ENCODE measurements at places on chromosomes 7 and 10. TPM values are rescaled to one million over a fixed set of nuclear protein-coding genes. Genes with fewer than 3 reads are reported as not detected.

- DNase-seq = peak; percentile 90
Observed at GRCh38 chr10:69362471-69362954, 54.2 kb downstream of the TACR2 start.

GRCh38 chr7:132653366-132653930 is 77.2 kb upstream of the PLXNA4 start:
- no peak for DNase-seq

GRCh38 chr10:24331457-24331856 is 122.5 kb downstream of the KIAA1217 start:
- no peak for DNase-seq

DNA sequence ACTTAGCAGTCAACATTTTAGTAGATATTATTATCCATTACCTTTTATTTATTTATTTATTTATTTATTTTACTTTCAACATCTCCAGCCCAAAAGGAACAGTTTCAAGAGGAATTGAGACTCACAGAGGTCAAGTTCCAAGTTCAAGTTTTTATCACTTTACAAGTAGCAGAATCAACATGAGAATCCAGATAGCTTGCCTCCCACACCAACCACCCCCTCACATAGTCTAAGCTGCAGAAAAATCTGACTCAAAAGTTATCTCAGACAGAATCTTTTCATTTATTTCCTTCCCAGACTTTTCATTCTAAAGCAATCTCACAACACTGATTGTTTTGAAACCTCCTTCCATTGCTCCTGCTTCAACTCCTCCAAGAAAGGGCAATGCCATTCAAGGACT is 129.6 kb downstream of the GRM3 start:
- DNase-seq = no peak

DNA sequence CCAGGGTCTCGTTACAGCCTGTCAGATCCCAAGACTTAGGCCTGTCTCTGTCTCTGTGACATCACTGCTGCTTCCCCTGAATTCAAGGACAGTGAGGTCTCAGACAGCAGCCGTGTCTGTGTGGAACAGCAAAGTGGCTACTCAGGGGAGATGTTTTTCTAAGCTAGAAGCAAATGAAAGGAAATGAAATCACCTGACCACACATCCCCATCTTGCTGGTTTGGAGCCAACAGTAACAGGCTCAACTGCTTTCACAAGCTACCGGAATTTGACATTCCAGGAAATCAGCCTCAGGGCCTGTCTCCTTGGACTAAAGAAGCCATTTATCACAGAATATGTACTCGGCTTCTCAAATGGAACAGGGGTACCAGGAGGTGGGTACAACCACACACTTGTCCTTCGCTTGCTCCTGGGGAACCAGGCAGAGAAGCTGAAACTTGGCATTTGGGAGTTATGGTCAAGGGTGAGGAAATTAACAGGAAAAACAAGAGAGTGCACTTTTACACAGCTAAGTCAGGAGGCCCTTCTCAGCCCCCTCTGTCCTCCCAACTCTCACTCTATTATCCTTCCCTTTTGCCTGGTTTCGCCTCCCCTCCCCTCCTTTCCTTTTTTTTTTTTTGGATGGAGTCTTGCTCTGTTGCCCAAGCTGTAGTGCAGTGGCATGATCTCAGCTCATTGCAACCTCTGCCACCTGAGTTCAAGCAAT is 73.2 kb downstream of the SPDYE5 start:
- peak; percentile 62 for DNase-seq

GRCh38 chr10:33165911-33166310 is 168.6 kb downstream of the NRP1 start:
- DNase-seq = no peak

- DNase-seq = no peak
Observed at GRCh38 chr7:94016786-94017185, 12.6 kb upstream of the BET1 start.

DNA sequence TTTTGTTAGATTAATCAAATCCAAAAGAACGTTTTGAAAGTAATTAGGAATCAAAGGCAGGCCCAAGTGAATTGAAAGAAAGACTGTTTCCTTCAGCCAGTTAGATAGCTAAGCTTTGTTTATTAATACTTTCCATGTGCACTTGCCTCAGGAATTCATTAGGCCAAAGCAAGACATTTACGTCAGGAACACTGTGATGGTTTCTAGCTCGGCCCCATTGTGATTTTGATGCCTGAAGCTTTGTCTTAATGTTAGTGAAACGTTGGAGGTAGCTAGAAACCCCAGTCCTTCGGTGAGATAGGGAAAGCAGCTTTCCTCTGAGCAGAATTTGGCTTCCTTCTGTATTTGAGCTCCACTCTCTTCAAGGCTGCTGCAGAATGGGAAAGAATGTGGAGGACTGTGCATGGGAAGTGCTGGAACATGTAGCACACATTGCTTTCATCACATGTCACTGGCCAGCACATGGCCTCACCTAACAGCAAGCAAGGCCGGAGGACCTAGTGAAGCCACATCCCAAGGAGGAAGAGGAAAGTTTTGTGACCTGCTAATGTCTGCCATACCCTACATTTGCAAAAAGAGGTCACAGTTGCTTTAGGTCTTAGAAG is 64.1 kb downstream of the PCGF5 start:
- DNase-seq = no peak

DNA sequence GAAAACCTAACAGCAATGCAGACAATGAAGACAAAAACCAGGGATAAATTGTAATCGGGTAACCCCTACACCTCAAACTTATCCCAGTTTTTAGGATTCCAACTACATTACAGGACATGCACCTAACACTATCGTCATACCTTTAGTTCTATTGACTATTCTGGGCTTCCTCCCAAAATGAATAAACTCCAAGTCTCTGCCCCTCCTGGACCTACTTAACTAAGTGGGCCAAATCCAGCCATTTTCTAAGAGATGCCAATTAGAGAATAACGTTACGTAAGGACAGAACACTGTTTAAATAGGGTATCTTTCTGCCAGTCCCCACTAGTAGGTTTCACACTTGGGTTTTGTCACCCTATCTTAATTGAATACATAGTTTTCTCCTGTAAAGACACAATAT is 253.1 kb upstream of the MKLN1 start:
- no peak for DNase-seq

GRCh38 chr7:89401690-89402089 is 606.2 kb upstream of the TEX47 start:
- DNase-seq = no peak

DNA sequence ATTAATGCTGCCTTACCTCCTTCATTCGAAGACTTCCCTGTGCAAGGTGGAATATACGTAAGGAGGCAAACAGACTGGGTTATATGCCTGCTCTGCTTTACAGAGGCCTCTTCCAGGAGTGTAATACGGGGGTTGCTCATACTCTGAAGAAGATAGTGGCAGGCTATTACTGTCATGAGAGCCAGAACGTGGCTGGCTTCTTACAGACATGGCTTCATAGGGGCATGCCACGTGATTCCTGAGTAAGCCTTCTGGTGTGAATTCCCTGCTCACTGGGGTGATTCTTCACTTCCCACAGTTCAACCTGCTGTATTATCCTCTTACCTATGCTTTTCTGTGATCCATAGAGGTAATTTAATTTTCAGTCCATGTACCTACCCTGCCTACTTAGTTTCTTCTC is 141.8 kb downstream of the ST7 start:
- DNase-seq = no peak

DNA sequence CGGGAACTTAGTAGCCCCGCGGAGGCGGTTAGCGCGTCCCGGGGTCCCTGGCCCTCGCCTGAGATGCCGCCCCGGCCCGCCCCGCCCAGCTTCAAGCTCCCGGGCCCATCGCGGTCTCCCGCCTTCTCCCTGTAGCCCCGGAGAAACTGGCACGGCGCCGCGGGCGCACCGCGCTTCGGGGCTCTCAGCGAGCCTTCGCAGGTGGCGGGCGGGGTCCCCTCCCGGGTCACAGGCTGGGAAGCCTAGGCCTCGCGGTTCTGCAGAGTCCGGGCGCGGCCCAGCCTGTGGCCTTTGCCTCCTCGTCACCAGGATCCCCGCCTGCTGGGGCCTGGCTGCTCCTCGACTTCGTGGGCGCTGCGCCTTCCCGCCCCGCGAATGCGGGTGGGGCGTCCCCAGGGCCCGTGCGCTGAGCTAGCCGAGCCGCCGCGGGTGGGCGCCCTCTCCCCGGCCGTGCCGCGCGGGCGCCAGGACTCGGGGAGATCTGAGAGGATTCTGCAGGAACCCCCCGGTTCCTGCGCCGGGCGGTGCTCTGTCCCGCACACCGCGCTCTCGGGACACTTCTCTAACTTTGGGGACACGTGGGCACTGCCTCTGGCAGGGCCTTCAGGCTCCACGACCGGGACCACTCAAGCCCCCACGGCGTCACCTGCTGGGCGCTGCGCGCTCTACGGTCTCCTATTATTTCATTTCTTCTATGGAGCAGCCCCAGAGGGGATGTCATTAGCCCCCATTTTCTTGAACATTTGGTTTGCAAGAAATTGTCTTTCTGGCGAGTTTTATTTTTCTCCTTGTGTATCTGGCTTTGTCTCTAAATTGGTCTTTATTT is 682 bp upstream of the RGS10 start:
- no peak for DNase-seq

GRCh38 chr7:41280491-41280890 is 422.4 kb downstream of the INHBA start:
- no peak for DNase-seq

GRCh38 chr10:113746217-113746957 is 5.1 kb upstream of the PLEKHS1 start:
- DNase-seq = no peak

GRCh38 chr7:30671793-30672465 is 10.3 kb downstream of the CRHR2 start:
- DNase-seq = no peak

- no peak for DNase-seq
Observed at GRCh38 chr7:130135208-130136205, 65.2 kb downstream of the KLHDC10 start.

DNA sequence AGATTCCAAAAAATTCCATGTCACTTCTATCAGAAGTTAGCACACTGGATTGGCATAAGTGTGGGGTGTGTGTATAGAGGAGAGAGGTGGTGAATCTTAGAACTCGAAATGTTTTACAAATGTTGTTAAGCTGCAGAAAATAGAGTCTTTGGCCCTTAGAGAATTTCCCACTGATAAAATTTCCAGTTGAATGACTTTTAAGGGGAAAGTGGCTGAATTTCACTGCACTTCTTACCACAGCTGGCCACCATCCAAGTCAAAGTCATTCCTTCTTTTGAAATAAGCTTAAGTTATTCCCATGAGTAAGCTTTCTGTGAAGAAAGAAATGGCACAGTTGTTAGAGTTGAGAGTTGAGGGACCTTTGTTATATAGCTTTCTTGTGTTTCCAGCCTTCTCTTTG is 13.9 kb downstream of the VCL start:
- no peak for DNase-seq

GRCh38 chr10:129532838-129533237 is 65.8 kb downstream of the MGMT start:
- DNase-seq = no peak

GRCh38 chr7:40714363-40715052 is 579.7 kb downstream of the SUGCT start:
- DNase-seq = no peak

DNA sequence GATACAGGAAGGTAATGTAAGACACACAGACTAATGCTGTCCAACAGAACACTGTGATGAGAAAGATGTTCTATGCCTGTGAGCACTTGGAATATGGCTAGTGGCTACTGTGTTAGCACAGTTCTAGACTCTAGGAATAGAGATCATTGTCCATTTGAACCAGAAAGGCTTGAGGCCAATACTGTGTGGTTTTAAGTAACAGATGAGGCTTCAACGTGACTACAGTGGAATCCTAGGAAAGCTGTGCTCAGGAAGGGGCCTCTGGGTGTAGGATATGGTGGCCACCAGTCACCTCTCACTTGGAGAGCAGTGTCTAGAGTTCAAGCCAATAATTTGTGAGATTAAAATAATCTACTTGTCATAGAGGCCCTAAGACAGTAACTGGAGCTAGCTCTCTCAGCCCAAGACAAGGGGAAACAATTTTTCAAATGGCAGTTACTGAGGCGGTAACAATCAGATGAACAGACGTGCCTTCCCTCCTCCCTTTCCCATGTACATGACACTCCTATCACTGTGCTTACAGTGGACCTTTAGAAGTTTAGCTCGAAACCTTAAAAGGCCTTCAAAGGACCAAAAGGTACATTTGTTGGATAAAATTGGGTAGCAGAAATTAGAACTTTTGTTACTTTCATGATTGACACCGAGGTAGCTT is 10.2 kb downstream of the ZDHHC16 start:
- no peak for DNase-seq

DNA sequence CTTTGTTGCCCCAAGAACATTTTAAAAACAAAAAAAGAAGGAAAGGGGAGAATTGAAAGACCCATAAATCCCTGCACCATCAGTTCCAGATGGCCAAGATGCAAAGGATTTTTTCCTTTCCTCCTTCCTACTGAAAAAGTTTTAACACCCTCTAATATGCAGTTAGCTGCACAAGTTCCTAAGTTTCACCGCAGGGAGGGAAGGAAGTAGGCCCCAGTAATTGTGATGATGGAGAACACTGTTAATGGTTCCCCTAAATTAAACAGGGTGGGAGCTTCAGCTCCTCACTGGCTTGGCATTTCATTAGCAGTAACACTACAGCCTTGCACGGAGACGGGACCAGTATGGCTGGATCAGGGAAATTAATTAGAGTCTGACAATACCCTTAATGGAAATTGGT is 63.7 kb upstream of the PPIF start:
- no peak for DNase-seq

- no peak for DNase-seq
Observed at GRCh38 chr7:139735912-139736595, 41.7 kb downstream of the HIPK2 start.

GRCh38 chr10:61363006-61363405 is 90.2 kb downstream of the TMEM26 start:
- DNase-seq = no peak

- DNase-seq = no peak
Observed at GRCh38 chr7:135260930-135261721, 27.5 kb downstream of the STRA8 start.

- DNase-seq = no peak
Observed at GRCh38 chr10:48797830-48798229, 113.2 kb downstream of the WDFY4 start.

- DNase-seq = peak; percentile 87
Observed at GRCh38 chr10:31759124-31759798, 169.4 kb downstream of the ARHGAP12 start.

GRCh38 chr10:52316001-52316400 is 1.9 kb downstream of the DKK1 start:
- DNase-seq = no peak

KLF14 gene
- total RNA-seq = 0.35 TPM

THAP5 gene
- 28.9 TPM for total RNA-seq

TSPAN15 gene
- total RNA-seq = 6.6 TPM

FKBP9 gene
- total RNA-seq = 129 TPM

ANK3 gene
- total RNA-seq = 198 TPM

ABCB1 gene
- total RNA-seq = 3.0 TPM

LLCFC1 gene
- not detected for total RNA-seq

PPP3CB gene
- total RNA-seq = 40.7 TPM

EPO gene
- total RNA-seq = not detected

IFIT5 gene
- total RNA-seq = 11.1 TPM

PAOX gene
- total RNA-seq = 3.5 TPM

SPACDR gene
- not detected for total RNA-seq

NODAL gene
- total RNA-seq = not detected

PRSS1 gene
- total RNA-seq = not detected

CASD1 gene
- 15.6 TPM for total RNA-seq

GNAT3 gene
- total RNA-seq = not detected

GIMAP2 gene
- 3.8 TPM for total RNA-seq

Data from right atrium auricular region (tissue), 2 donors.